ENCODE measurements at places on chromosomes 1 and 21.

DNA sequence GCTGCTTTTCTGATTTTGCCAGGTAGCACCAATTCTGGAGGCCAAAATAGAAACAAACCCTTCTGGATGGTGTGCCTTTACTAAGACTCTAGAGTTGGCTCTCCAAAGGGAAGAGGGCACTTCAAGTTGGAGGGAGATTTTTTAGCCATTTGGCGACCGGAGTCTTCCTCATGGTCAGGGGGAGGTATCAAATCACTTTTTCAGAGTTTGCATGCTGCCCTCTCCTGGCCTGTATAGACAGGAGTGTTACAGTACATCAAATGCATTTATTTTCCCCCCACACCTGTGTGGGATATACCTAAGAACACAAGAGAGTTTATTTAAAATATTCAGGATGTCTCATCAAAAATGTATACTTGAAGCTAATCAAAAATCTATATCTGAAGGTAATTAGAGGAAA lies 3.2 kb downstream of the GREM2 start:
- no peak for DNase-seq

DNA sequence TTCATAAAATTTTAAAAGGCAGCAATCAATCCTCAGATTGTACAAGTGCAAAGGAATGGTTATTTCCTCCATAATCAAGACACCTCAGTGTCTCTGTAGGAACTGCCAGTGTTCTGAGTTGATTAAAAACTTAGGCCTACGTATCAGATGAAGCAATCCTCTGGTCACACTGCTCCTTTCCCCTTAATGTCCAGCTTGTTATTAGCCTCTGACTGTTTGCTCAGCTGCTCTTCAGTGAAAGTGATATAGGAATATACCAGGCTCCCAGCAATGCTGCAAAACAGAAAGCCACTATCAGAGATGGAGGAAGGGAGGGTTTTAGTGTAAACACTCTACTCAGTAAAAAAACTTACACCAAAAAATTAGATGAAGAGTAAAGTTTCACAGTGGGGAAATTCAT lies 49.8 kb downstream of the SLC35D1 start:
- DNase-seq = peak; percentile 87

DNA sequence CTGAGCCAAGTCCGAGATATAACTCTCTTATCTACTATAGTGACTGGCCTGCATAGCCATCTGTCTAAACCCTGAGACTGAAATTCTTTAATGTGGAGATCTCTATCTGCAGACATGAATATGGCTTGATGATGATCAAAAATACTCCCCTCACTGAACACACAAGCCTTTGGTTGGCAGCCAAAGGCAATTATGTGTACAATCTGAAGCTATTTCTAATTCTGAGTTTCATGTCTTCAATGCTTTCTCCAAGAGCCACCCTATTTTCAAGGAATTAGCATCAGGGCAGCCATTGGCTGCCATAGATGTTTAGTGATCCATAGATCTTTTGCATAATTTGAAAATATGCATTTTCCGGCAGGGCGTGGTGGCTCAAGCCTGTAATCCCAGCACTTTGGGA lies 168.2 kb downstream of the TGFB2 start:
- no peak for DNase-seq

GRCh38 chr1:92791487-92792066 lies 6.7 kb upstream of the EVI5 start:
- peak; percentile 57 for DNase-seq

DNA sequence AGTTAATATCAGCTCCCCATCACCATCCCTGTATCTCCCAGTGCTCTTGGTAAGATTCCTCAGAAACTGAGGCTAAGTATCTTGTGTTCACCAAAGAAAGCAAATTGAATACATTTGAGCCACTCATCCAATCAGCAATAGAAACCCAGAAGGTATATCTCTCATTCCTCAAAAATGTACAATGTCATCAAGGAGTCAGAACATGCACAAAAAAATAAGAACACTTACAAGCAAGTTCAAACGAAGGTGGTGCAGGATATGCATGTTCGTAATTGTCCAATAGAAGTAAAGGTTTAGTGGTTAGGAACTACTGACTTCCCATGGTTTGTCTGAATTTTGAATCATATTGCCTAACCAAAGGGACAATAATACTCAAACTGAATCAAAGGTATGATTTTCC lies 24.3 kb downstream of the RXRG start:
- no peak for DNase-seq

GRCh38 chr1:25819491-25820246 lies at the start of gene MTFR1L:
Gene MTFR1L, plus strand, starts transcription at chr1:25819954. Its CDS starts 3,151 bp downstream, at chr1:25823105.
- DNase-seq = peak; percentile 64

Data from NCI-H748 treated with DMSO at 0.1 percent for 48 hours (cell line).